Right ventricle myocardium inferior (tissue), 1 donor: ENCODE measurements at places on chromosomes 5 and 9. TPM values are rescaled to one million over a fixed set of nuclear protein-coding genes. Genes with fewer than 3 reads are reported as not detected.

Gene DMRTA1
- total RNA-seq, result 1.0 TPM

Gene C1QTNF2
- total RNA-seq, result 1.5 TPM

Gene SYNPO
- 587 TPM for total RNA-seq

Gene SPACA9
- total RNA-seq, result 4.0 TPM

Gene NR4A3
- 3.9 TPM for total RNA-seq
